C1 segment of cervical spinal cord (tissue), 14 donors: ENCODE measurements at places on chromosomes 2 and 18.

GRCh38 chr18:58761970-58762780 lies 90.9 kb downstream of the MALT1 start:
- DNase-seq: no peak

DNA sequence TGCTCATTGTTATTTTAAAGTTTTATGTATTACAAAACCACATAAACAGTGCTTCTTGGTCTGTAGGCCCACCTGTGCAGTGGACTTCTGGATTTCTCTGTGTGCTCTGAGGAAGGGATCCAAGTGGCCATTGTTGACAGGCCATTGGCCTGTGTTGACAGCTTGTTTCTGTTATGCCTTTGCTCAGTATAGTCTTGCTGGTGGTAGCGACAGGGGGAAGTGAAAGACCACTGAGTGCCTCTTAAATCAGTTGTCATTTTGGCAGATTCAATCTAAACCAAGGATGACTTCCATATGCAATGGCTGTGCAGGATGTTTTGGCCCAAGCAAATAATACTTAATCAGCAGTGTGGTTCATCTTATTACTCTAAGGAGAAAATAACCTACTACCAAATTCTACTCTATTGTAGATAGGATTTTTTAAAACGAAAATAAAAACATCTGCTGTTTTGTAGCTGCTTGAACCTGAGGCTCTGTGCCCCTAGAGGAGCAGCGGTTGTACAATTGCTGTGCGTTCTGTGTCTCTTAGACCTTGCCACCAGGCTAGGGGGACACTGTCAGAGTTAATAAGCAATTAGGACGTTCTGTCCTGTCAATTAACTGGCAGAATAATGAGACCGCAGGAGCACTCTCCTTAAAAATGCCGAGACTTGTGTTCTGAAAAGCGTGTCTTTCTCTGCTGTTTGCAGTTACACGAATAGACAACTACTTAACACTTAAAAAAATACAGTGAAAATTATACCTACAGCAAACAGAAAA lies 108.2 kb downstream of the RHBDD1 start:
- no peak for DNase-seq

DNA sequence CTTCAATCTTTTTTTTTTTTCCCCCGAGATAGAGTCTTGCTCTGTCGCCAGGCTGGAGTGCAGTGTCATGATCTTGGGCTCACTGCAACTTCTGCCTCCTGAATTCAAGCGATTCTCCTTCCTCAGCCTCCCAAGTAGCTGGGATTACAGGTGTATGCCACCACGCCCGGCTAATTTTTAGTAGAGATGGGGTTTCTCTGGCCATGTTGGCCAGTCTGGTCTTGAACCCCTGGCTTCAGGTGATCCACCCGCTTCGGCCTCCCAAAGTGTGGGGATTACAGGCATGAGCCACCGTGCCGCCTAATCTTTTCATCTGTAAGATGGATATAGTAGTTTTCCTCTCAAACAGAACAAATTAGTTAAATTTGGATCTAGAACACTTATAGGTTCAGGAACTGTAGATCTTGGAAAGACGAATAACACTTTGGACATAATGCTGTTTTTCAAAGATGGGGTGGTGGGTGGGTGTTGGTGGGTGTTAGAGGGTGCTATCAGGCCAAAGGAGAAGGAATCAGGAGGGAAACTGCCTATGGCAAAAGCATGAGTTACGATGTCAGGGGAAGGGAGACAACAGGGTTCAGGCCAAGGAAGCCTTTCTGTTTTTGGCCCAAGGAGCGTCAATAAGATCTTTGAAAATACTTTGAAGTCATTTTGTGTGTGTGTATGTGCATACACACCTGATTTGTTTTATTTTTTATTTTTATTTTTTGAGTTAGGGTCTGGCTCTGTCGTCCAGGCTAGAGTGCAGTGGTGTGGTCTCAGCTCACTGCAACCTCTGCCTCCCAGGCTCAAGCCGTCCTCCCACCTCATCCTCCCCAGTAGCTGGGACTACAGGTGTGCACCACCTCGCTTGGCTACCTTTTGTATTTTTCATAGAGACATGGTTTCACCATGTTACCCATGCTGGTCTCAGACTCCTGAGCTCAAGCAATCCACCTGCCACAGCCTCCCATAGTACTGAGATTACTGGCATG lies 6.8 kb downstream of the RPL37A start:
- DNase-seq: no peak

GRCh38 chr18:58909521-58909920 lies 44.8 kb downstream of the ZNF532 start:
- no peak for DNase-seq

DNA sequence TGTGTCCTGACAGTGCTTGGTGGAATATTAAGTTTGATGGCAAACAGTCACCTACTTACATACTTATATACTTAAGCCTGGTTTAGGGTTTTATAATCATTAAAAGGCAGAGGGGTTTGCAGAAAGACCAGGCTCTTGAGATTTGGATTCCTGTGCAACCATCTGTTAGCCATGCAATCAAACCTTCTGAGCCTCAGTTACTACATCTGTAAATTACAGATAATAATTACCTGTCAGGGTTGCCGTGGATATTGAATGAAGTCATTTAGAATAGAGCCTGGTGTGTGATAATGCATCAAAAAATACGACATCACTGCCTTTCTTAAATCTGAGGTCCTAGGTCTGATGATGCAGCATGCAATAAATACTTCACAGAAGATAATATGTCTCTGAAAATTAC lies 152.9 kb downstream of the ARHGAP28 start:
- no peak for DNase-seq

- no peak for DNase-seq
Measured at GRCh38 chr18:80086281-80086680, 22.8 kb upstream of the ADNP2 start.

DNA sequence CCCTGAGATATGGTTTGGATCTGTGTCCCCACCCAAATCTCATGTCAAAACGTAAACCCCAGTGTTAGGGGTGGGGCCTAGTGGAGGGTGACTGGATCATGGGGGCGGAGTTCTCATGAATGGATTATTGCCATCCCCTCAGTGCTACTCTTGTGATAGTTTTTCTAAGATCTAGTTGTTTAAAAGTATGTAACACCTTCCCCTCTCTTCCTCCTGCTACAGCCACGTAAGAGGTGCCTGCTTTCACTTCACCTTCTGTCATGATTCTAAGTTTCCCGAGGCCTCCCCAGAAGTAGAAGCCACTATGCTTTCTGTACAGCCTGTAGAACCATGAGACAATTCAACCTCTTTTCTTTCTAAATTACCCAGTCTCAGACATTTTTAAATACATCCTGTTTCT lies 16.9 kb downstream of the PUM2 start:
- no peak for DNase-seq

GRCh38 chr18:36217348-36217747 lies 30.1 kb downstream of the MOCOS start:
- DNase-seq: no peak

DNA sequence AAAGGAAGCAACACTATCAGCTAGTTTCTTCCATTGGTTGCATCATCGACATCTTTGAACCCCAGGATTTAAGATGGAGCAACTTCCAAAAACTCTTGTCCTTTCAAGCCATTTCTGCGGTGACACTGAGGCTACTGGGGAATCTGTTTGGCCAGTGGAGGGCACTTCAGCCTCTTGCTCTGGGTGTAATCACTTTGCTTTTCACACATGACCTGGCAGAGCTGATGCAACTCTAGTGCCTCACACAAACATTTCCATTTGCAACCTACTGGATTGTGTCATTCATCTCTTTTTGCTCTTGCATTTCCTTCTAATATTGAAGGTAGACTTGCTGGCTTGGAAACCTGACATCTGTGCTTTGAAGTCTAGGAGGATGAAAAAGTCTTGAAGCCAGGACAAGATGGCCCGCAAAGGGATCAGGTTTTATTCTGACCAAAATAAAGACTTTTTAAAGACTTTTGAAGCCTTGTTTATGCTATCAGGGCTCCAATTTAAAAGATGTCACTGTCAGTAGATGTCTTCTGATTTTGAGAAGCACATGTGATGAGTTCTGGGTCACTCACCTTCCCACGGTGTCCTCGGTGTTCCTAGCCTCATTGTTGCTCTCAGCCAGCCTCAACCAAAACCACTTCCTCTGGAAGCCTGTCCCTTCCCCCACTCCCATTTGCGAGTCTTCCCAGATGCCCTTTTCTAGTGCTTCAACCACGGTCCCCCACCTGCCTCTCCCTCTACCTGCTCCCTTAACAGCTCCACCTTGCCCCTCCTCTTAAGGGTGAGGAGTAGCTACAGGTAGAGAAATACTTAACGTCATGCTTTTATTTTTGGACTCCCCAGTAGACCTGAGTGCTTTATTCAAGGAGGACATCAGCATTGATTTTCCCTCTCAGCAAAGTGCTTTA lies 69.7 kb upstream of the KCNE4 start:
- DNase-seq: no peak

DNA sequence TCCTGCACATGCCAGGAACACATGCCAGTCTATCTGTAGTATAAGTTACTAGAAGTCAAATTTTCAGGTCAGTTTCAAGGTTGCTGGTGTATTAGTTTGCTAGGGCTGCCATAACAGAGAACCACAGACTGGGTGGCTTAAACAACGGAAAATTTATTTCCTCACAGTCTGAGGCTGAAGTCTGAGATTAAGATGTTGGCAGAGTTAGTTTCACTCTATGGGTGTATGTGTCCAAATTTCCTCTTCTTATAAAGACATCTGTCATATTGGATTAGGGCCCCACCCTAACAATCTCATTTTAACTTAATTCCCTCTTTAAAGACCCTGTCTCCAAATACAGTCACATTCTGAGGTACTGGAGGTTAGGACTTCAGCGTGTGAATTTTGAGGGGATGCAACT lies 26.5 kb downstream of the B3GNT7 start:
- DNase-seq: no peak
